Frontal cortex (tissue), 4 donors: ENCODE measurements at places on chromosomes 2 and 18.
A peak's percentile ranks its signal among the peaks of the same experiment; 100 is the strongest.

GRCh38 chr2:207571370-207571769, 41.6 kb downstream of the CREB1 start:
- DNase-seq: no peak

GRCh38 chr2:206011018-206011614, 74.9 kb downstream of the INO80D start:
- no peak for DNase-seq

GRCh38 chr2:186572705-186573104, 17.2 kb upstream of the ITGAV start:
- DNase-seq: no peak

DNA sequence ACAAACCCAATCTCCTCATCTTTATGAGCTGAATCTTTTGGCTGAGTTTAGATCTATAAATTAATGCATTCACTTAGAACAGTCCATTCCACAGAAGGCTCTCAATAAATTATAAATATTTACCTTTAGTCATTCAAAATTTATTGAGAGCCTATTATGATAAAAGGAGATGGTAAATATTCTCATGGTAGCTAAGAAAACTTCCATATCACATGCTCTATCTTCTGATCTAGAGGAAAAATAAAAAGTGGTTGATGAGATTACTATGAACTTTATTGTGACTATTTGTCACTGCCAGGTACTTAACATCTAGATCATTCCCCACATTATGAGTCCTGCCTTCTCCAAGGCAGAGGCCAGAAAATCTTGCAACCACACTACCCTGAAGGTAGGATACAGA, 62.4 kb downstream of the L3MBTL4 start:
- DNase-seq: no peak

- no peak for DNase-seq
These were observed 312.7 kb upstream of the CWC22 start for GRCh38 chr2:180319586-180320405.

- no peak for DNase-seq
These were observed 37.1 kb upstream of the GATA6 start for GRCh38 chr18:22132258-22132657.

DNA sequence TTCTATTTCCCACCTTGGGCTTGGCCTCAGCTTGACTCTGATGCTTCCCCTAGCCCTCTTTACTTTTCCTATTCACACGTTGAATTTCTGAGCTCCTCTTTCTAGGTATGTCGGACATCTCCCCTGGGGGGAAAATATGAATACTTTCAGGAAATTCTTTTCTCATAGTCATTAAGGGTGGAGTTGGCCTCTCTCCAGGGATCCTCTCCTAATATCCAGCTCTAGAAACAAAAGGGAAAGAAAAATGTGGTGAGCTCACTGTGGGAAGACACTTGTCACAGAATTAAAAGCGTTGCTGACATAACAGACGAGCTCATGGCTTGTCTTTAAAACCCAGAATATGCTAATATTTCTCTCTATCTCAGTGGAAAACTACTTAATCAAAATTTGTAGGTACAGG, 132.7 kb upstream of the MEX3C start:
- DNase-seq: no peak

GRCh38 chr2:203025592-203025991, 10.9 kb downstream of the NBEAL1 start:
- DNase-seq: no peak

DNA sequence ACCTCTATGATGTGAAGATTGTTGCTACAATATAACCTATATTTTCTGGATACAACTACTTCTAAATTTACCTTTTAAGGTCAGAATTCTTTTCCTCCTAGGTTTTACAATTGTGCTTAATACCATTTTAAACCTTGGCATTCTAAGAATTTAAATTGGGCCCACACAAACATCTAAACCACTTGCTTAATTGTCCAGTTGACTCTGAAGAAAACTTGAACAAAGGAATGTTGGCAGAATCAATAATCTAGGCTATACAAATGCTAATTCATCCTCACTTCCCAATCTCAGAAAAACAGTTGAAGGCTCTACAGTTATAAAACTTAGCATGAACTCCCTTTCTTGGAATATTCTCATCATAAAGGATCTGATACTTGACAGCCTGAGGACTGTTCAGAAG, 84.3 kb downstream of the RPRM start:
- DNase-seq: no peak

- DNase-seq: no peak
These were observed 240.9 kb upstream of the GULP1 start for GRCh38 chr2:188050726-188051125.

- no peak for DNase-seq
These were observed 190.4 kb downstream of the NCK2 start for GRCh38 chr2:105935063-105935462.

- peak; percentile 67 for DNase-seq
These were observed 5.5 kb downstream of the NHEJ1 start for GRCh38 chr2:219155054-219155644.

DNA sequence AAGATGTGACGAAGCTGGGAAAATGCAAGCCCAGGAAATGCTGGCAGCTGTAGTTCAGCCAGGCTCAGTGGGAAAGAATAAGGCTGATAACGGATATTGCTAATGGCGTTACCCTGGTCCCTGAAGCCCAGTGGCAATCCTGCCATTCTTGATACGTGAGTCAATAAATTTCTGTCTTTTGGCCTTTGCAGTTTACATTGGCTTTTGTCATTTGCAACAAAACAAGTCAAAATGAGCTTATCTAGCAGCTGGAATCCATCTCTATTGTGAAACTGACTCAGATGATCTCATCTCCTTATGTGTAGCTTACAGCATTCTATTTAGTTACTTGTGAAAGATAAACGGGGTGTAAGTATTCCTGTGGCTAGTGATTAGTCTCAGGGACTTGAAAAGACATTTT, 43.8 kb downstream of the ARL6IP6 start:
- no peak for DNase-seq

- DNase-seq: no peak
These were observed 11.6 kb upstream of the SPTBN1 start for GRCh38 chr2:54444503-54444902.

DNA sequence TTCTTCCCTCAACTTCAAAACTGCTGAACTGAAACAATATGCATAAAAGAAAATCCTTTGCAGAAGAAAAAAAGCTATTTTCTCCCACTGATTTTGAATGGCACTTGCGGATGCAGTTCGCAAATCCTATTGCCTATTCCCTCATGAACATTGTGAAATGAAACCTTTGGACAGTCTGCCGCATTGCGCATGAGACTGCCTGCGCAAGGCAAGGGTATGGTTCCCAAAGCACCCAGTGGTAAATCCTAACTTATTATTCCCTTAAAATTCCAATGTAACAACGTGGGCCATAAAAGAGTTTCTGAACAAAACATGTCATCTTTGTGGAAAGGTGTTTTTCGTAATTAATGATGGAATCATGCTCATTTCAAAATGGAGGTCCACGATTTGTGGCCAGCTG, 8.4 kb downstream of the HOXD8 start:
- no peak for DNase-seq

GRCh38 chr2:17309181-17309580, 209.1 kb downstream of the RAD51AP2 start:
- no peak for DNase-seq

DNA sequence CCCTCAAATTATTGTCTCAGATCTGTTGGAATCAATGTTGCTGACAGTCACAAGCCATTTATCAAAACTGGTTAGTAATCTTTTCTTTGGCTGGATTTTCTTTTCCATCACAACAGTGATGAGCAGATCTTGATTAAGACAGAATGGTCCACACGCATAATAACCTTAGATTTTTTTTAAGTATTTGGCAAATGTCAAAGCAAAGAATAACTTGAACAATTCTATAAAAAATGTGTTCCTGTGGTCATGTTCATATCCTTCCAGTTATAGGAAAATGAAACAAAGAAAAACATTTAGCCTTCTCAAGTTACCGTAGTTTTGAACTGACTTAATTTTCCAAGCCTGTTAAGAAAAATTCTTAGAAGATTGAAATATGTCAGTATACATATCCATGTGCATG, 659.9 kb upstream of the ID2 start:
- DNase-seq: no peak

DNA sequence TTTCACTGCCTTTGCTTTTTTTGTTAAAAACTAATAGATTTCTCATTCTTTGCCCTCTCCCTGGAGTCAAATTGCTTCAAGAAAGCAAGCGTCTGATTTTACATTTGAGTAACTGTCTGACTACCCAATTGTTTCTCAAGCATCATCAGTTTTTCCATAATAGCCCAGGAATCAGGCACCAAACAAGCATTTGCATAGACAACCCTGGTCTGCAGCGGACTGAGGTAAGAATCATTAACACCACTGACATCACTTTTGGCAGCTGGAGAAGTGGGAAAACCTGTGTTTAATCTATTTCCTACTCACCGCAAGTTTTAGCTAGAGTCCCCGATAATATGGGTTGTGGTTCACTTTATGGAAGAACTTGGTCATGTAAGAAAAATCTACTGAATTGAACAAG, 55.7 kb downstream of the IRS1 start:
- DNase-seq: no peak

DNA sequence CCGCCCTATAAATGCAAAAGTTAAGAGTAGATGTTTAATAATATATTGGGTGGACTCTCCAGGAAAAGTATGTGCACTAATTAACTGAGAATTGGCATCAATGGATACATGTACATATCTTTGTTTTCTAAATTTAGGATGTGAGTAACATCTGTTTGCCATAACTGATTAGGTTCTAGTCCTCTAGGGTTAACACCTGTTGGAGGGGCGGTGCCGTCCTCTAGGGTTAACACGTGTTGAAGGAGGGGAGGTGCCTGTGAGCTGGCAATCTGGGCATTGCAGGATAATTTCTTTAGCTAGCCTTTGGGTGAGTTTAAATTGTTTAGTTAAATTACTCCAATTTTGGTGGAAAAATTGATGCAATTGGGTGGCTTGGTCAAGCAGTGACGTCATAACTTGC, 30.9 kb downstream of the HTR2B start:
- DNase-seq: no peak

- no peak for DNase-seq
These were observed 45.9 kb upstream of the NCK2 start for GRCh38 chr2:105698820-105699219.

GRCh38 chr2:217711188-217711587, 291.6 kb downstream of the TNS1 start:
- DNase-seq: no peak
